ENCODE measurements at places on chromosomes 2 and 18.

GRCh38 chr18:65415098-65415497 lies 335.7 kb upstream of the CDH7 start:
- no peak for DNase-seq

GRCh38 chr18:6086731-6087130 lies 191.4 kb upstream of the TMEM200C start:
- DNase-seq = no peak

- DNase-seq = no peak
These were observed 199.7 kb downstream of the PID1 start for GRCh38 chr2:229071292-229071976.

DNA sequence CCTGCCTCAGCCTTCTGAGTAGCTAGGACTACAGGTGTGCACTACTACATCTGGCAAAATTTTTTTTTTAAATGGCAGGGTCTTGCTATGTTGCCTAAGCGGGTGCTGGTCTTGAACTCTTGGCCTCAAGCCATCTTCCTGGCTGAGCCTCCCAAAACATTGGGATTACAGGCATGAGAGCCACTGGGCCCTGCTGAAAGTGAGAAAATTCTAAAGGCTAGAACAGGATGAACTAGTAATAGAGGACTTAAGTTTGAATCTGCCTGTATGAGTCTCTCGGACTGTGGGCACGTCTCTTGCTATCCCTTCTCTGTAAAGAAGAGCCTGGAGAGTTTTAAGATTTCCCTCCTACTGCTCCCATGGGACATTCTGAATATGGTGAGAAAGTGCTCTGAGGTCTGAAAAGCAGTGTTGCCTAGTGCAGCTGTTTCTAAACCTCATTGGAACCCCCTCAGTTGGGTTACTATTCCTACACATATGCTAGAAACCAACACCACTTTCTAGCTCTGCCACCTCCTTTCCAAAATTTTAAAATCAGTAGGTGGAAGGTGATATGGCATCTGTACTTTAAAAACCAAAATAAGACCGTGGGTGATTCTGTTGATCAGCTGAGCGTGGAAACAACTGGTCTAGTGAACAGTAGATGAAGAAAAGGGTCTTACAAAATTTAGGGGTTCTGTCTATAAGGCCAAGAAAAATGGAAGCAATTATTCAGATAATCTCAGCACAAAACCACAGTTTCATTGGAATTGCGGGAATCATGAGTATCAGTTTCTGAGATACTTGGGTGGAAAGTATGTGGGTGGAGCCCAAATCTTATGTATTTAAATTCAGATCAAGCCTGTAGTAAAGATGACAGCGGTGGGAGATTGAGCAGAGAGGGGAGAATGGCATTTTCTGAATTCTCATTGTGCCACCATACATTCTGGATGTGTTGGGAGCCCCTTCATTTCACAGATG lies 259.8 kb upstream of the CXCR4 start:
- no peak for DNase-seq

GRCh38 chr2:54461261-54461660 lies 5.1 kb downstream of the SPTBN1 start:
- no peak for DNase-seq

- no peak for DNase-seq
These were observed 19.1 kb upstream of the ITGA6 start for GRCh38 chr2:172408143-172408766.

GRCh38 chr18:77000527-77000926 lies 132.1 kb downstream of the MBP start:
- DNase-seq = no peak

- no peak for DNase-seq
These were observed 55.3 kb downstream of the CAB39 start for GRCh38 chr2:230767862-230768388.

- DNase-seq = no peak
These were observed 20.5 kb upstream of the LRPPRC start for GRCh38 chr2:44016282-44016681.

GRCh38 chr18:49613141-49613640 lies 51.3 kb downstream of the LIPG start:
- no peak for DNase-seq
